ENCODE measurements at places on chromosomes 2 and 18.

DNA sequence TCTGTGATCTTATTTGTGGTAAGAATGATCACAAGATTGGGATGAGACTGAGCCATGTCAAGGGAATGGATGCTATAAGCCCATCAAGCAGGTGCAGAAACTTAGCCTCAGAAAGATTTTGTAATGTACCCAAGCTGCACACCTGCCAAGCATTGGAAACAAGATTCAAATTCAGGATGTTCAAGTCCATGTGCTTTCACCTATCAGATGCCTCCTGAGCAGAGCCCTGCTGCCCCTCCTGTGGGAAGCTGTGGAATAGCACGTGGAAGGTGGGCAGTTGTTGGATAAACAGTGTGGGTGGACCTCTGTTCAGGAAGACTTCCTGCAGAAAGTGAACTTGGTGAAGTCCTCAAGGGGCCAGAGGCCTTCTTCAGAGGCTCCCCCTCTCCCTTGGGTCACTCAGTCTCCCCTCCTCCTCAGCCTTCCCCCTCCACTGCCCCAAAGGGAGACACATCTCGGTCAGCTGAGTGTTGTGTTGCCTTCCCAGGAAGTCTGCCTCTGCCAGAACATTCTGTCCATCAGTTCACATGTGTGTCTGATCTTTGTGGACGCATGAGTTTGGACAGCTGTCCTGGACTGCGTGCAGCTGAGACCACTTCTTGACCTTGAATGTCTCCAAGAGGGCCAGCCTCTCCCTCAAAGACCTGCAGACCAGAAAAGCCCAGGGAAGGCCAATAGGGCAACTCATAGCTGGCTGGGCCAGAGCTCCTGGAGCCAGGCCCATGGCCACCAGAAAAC lies 186.1 kb downstream of the INHBB start:
- no peak for DNase-seq

DNA sequence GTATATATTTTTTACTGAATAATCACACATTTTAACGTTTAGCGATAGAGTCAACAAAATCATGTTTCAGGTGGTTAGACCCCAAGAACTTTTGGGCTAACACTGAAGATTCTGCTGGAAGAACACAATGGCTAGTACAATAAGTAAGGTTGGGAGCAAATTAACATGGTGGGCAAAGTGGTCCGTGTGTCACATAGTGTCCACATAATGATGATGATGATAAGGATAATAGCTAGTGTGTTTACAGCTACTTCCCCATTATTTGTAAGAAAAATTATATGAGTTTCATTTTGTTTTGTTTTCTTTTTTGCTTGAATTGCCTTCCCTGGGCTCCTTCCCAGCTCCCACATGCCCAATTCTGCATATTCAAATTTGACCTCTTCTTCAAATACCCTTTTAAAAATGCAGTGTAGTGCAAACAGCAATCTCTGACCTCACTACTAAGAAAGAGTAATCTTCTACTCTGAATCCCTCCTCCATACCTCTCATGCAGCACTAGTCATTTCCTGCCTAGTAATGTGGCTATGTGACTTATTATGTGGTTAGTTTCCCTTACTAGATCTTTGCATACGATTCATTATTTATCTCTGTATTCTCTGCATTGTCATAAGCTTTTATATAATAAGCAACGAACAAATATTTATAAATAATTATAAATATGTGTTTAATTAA lies 16.9 kb upstream of the VPS54 start:
- DNase-seq = no peak

DNA sequence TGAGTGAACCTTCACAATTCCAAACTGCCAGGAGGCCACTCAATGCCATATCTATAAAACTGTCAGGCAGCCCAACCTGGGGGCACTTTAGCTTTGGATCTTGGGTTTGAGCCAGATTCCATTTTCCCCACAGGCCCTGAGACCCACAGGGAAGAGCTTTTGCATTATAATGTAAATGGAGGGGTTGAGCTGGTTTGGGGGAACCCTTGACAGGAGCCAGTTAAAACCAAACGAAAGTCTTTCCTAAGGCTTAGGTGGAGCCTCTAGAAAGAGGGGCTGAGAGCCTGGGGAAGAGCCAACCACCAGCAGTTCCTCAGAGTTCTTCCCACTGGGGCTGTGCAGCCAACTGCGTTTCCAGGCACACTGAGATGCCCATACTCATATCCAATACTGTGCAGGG lies 42.7 kb downstream of the BCL11A start:
- DNase-seq = no peak

DNA sequence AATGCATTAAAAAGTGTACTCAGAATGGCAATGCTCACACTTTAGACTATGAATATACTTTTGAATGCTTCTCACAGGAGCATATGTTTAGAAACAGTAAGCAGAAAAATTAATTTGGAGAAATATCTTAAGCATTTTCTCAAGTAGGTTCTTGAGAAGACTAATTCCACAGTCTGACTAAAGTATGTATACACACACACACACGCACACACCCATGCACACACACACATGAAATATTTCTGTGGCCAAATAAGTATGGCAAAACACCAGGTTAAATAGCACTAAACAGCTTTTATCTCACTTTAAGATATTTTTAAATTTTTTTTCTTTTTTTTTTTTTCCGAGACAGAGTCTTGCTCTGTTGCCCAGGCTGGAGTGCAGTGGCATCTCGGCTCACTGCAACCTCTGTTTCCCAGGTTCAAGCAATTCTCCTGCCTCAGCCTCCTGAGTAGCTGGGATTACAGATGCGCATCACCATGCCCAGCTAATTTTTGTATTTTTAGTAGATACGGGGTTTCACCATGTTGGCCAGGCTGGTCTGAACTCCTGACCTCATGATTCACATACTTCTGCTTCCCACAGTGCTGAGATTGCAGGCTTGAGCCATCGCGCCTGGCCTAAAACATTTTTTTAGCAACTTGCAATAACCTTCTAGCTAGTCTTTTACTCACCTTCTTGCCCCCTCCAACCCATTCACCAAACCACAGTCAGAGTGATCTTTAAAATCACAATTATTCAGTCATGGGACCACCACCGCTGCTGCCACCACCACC lies 67.5 kb upstream of the SCG2 start:
- DNase-seq = no peak
